Thoracic aorta (tissue), 2 donors: ENCODE measurements at places on chromosomes 7 and 10. TPM values are rescaled to one million over a fixed set of nuclear protein-coding genes. Genes with fewer than 3 reads are reported as not detected.

- DNase-seq, result no peak
Observed at GRCh38 chr10:58436071-58436470, 50.9 kb downstream of the TFAM start.

GRCh38 chr10:31072451-31072850 is 40.8 kb upstream of the ZNF438 start:
- DNase-seq, result no peak

- DNase-seq, result no peak
Observed at GRCh38 chr10:29958440-29958839, 100.9 kb downstream of the JCAD start.

Gene PPP1R9A
- 11.8 TPM for total RNA-seq

Gene SFRP4
- total RNA-seq, result 53.3 TPM

GRCh38 chr10:77669892-77670291 is 32.3 kb upstream of the KCNMA1 start:
- no peak for DNase-seq

DNA sequence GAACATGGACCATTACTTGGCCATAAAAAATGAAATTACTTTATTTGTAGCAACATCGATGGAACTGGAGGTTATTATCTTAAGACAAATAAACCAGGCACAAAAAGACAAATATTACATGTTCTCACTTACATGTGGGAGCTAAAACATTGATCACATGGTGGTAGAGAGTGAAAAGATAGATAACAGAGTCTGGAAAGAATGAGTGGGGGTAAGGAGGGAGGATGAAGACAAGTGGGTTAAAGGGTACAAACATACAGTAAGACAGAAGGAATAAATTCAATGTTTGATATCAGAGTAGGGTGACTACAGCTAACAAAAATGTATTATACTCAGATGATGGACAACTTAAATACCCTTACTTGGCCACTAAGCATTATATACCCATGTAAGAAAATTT is 100.0 kb upstream of the WNT16 start:
- no peak for DNase-seq

GRCh38 chr10:20175719-20176118 is 359.5 kb downstream of the PLXDC2 start:
- DNase-seq, result no peak

DNA sequence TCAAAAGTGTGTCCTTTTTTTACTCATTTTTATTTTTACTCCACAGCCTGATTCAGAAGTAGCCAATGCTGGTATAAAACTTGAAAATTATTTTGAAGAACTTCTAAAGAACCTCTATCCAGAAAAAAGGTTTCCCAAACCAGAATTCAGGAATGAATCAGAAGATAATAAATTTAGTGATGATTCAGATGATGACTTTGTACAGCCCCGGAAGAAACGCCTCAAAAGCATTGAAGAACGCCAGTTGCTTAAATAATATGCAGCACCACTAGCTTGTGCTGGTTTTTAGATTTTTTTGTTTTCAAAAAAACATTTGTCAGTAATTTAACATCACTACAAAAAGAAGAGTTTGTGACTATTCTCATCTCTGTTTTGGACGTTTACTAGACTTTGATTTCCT is 116.5 kb downstream of the SVOPL start:
- DNase-seq, result no peak

DNA sequence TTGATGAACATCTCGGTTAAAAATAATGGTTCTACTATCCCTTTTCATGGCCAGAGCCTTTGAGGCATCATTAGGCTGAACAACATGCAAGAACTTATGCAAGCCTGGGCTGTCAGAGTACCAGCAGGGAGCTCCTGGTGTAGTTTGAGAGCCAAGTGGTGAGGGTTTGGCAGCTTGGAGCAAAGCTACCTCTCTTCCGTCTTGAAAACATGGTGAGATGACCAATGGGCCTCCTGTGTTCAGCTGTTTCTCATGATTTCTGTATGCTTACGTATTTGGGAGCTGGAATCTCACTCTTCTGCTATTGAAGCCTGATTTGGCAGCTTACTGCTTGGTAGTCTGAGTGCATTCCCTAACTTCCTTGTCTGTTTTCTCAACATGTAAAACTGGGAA is 150.4 kb downstream of the CXCL12 start:
- no peak for DNase-seq

DNA sequence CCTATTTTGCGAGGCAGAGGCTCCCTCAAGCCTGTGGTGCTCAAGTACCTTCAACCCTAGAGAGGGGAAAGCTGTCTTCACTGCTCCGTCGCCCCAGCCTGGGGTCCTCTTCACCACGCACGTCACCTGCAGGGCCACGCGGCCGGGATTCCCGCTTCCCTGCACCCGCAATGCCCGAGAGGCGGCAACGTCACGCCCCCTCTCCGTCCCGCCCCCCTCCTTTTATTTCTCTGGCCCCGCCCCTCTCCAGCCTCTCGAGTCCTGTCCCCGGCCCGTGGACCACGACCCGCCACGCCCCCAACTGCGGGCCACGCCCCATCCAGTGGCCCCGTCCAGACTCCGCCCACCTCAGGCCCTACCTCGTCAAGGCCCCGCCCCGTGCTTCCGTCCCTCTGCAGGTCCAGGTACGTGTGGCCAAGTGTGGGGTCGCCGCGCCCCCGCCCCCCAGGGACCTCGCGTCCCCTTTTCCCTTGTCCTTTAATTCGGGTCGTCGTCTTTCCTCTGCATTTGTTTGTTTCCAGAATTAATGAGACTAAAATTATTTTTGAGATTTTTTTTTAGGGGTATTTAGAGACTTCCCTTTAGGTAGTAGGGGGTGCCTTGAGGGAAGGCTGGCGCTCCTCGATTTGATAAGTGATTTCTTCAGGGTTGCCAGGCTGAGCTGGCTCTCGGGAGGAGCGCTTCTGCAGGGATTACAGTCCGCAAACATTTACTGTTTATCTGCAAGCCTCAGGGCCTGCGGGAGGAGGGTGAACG is 69.8 kb upstream of the BAIAP2L1 start:
- no peak for DNase-seq

Gene POLR2J2
- total RNA-seq, result 14.3 TPM

DNA sequence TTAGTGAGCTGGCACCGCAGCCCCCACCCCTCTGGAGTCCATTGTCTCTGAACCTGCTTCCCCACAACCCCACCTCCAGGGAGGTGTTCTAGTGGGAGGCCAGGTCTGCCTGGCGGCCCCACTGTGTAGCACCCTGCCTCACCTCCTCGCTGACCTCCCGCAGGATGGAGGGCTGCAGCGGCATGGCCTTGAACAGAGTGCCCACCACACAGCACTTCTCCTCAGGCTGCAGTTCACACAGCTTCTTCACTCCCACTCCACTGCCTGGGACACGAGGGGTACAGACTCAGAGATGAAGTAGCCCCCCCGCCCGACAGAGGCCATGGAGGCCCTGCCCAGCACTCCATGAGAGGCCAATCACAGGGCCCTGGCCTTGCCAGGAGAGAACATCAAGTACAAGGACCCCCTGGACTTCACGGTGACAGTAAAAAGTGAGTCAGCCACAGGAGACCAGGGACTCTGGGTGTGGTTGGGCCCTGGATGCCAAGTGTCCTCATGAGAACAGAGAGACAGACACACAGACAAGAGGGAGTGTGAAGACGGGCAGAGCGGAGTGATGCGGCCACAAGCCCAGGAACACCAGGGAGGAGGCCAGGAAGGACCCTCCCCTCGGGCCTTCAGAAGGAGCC is 5.4 kb downstream of the POLD2 start:
- no peak for DNase-seq

Gene HMX2
- not detected for total RNA-seq

Gene SLC18A2
- total RNA-seq, result 0.35 TPM

DNA sequence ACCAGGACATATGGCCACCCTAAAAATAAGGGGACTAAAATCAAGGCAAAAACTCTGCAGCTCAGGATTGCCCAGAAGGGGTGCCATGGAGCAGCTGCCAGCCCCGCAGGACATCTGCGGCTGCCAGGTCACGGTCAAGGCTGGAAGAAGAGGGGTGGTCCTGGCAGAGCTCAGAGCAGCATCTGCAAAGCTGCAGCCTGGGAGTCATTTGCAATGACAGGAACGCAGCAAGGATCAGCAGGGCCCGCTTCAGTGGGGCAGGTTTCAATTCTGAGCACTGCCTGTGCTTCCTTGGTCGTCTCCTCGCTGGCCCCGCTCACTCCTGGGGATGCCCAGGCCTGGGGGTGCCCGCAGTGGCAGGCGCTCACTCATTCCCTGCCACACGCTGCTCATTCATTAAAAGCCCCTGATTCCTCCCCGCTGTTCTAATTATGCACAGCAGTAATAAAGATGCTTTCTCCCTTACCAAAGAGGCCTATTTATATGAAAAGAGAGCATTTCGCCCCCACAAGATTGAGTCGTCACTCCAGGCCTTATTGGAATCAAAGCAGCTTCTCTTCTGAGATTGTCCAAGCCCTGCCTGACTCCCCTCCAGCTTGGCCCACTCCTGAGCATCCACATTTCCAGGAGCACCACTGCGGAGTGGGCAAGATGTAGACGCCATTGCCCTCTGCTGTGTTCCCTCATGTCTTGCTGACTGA is 4.6 kb downstream of the HSPA12A start:
- no peak for DNase-seq

Gene AASS
- 47.2 TPM for total RNA-seq

GRCh38 chr10:24848195-24848594 is 104.2 kb downstream of the PRTFDC1 start:
- DNase-seq, result no peak

DNA sequence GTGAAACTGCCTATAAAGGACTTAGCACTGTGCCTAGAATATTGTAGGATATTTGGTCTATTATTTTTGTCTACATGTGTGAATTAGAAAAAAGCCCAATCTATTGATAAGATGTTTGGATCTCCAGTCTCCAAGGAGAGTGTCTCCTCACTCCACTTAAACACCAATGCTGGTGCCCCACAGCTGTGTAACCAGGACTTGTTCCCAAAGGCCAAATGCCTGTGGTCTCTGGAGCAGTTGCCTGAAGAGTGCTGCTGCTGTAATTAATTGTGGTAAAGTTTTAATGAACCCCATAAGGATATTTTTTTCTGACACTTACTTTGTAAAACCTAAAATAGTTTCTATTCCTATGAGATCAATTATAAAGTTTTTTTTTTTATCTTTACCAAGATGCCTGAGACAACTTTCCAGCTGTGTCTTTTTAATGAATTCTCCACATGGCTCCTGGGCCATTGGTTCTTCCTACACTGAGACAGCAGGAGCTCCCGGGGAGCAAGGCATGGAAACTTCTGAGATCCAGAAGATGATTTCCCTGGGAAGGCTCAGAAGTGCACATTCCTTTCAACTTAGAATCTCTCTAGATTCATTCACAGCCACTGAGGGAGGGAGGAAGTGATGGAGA is 11.2 kb upstream of the OR2A5 start:
- DNase-seq, result no peak

GRCh38 chr7:101519324-101520023 is 109.6 kb downstream of the MYL10 start:
- no peak for DNase-seq

GRCh38 chr10:397321-398068 is 262.2 kb downstream of the ZMYND11 start:
- no peak for DNase-seq

DNA sequence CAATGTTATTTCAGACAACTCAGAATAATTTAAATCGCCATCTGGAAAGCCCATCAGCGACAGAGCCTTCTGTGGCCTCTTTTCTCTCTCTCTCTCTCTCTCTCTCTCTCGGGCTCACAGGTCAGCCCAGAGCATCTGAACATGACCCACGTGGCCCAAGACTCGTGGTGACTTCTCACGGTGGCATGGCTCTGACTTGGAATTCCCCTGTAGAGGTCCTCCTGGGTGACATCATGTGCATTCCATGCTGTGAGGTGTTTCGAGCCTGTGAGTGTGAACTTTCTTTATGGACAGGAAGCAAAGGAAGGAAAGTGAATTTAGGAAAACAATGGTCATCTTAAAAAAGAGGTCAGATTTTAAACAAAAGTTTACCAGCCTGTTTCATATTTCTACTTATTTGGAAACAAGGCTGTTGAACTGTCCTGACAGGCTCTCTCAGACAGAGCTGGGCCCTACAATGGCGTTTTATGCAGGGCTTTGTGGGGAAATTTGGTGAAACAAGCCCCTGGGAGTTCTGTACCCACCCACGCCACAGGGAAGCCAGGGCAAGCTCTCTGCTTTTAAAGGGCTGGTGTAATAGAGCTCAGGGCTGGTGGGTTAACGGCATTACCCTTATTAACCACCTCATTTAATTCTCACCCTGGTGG is 359.7 kb upstream of the ZNF32 start:
- no peak for DNase-seq

DNA sequence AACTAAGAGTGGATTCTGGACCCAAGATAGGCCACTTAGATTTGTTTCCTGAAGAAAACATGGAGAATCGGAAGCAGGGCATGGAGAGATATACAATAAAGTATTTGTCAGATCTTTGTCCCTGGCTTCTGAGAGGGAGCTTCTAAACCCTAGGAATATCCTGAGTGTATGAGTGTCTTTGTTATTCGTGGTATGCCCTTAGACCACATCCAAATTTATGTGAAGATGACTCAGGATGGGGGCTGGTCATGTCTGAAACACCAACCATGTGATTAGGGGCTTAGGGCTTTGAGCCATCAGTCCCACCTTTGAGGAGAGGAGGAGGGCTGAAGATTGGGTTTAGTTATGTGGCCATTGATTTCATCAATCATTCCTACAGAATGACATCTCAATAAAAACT is 69.7 kb upstream of the PLPP4 start:
- no peak for DNase-seq

DNA sequence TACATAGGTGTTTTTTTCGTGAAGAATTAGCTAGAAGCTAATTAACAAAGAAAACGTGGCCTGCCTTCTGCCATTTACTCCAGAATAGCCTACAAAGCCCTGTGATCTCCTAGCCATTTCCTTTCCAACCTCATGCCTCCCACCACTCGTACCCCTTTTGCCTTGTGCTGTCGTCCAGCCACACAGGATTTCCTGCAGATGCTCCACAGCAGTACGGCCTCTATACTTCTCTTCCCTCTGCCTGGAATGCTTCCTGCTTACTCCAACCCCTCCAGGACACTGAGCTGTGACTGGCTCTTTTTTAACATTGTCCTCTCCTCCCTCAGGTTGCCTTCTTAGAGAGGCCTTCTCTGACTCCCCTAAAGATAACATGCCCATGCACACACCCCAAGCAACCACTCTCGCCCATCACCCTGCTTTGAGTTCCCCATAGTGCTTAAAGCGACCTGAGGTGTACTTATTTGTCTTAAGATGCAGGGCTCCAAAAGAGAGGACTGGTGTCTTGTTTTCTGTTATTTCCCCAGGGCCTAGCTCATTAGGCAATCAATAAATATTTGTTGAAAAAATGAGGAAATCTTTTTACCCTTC is 32.7 kb downstream of the STK17A start:
- DNase-seq, result no peak

Gene CYP17A1
- 0.41 TPM for total RNA-seq

- no peak for DNase-seq
Observed at GRCh38 chr7:96093435-96093834, 228.5 kb downstream of the SLC25A13 start.

DNA sequence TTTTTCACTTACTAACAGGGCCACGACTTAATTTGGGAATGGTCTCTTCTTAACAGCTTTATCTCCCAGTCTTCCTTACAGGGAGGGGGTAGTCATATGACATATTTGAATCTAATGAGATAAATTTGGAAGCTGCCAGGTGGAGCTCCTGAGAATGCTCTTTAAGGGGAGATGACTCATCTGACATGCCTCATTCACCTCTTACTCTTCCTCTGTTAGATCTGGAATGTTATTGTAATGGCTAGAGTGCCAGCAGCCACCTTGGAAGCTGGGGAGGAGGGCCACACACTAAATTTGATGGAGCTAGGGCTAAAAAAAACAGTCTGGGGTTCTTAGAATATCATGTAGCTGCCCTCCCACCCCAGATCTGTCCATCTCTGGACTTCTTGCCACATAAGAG is 22.7 kb downstream of the HECW1 start:
- no peak for DNase-seq

Gene PDE1C
- total RNA-seq, result 12.1 TPM
